Astrocyte of the hippocampus (primary cell): ENCODE measurements at places on chromosomes 4 and X.

DNA sequence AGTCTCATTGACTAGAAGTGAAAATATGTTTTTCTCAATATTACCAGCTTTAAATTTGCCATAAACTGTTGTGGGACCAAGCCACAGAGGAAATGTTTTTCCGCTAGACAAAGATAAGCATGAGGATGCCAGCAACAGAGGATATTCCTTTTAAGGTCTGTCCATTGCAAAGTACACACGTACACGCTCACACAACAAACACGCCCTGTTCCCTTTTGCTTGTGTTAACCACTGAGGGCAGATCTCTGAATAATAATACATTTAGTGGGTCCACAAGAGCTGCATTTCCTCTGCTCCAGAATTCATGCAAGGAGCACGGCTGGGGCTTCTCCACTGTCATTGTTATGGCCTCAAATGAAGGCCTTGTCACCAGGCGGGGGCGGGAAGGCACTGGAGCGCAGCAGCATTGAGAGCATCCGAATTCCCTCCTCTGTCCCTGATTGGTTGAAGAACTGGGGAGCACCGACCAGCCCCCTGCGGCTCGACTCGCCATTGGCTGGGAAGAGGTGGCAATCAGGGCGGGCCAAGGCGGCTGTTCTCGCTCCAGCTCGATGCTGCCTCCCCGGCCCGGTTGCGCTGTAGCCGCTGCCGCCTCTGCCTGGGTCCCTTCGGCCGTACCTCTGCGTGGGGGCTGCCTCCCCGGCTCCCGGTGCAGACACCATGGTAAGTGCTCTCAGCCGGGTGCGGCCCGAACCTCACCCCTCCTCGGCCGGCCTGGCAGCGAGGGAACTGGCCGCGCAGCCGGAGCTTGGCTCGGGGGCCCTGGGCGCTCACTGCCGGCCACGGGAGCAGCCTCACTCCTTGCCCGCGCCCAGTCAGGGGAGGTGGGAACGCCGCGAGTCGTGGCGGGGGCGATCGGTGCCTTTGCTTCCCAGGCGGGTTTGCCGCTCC, at the start of gene GUCY1B1:
TSS of gene GUCY1B1 (plus strand) at position 541 of the 891 bp plus-strand sequence. CDS start at position 661, 120 bp downstream.
- DNase-seq, result peak; percentile 97

- peak; percentile 54 for DNase-seq
These were observed 2.2 kb downstream of the SORCS2 start for GRCh38 chr4:7194251-7195140.

- DNase-seq, result no peak
These were observed 129.8 kb downstream of the GUCY2F start for GRCh38 chrX:109352066-109352588.

- no peak for DNase-seq
These were observed 175.2 kb upstream of the TET2 start for GRCh38 chr4:104971462-104971861.

DNA sequence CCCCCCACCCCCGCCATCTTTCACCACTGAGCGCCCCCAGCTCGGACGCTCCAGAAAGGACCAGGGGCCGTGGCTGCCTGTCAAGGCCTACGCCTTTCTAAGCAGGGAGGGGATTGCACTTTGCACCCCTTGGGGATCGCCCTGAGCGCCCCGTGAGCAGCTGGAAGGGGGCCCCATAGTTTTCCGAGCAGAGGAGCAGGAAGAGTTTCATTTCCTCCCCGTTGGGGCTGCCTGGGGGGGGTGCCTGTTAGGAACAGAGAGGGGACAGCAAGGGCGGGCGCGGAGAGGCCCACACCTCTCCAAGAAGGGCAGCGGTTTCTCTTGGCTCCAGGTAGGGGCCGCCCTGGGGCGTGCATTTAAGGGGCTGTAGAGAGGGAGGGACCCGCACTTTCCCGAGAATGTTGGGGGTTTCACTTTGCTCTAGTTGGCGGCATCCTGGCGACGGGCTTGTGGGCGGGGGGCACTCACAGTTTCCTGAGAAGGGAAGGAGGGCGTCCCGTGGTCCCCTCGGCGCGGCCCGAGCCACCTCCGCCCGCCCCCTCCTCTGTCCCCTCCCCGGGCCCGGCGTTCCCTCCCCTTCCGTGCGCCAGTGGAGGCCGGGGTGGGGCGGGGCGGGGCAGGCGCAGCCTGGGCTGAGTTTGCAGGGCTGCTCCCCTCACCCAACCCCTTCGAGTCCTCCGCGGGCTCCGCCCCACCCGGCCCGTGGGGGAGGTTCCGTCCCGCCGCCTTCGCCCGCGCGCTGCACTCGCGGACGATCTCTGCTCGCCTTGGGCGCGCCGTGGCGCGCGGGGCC, 82.3 kb upstream of the CD99 start:
- peak; percentile 92 for DNase-seq

- no peak for DNase-seq
These were observed 359.0 kb upstream of the ATOH1 start for GRCh38 chr4:93469560-93469959.

DNA sequence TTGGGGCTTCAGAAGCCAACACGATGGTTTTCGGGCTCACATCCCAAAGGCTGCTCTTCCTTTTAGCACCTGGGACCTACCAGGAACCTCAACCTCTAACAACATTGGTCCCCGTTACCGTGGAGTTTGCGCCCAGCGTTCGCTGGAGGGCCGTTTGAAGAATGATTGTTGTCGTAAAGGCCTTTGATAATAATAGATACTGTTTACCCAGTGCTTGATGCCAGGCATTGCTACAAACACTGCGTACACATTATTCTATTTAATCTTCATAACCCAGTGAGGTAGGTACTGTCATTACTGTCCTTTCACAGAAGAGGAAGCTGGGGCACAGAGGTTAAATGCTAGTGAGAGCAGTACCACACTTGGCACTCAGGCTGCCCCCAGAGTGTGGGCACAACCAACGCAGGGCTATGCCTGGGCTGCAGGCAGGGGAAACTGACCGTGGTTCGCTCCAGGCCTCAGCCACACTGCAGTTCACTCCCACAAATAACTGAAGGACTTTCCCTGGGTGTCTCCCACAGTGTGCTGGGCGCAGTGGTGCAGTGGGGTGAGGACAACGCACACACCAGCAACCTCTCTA, 1.0 kb upstream of the ACSL1 start:
- no peak for DNase-seq

- DNase-seq, result peak; percentile 23
These were observed 152.0 kb upstream of the FTHL17 start for GRCh38 chrX:31223817-31224216.

DNA sequence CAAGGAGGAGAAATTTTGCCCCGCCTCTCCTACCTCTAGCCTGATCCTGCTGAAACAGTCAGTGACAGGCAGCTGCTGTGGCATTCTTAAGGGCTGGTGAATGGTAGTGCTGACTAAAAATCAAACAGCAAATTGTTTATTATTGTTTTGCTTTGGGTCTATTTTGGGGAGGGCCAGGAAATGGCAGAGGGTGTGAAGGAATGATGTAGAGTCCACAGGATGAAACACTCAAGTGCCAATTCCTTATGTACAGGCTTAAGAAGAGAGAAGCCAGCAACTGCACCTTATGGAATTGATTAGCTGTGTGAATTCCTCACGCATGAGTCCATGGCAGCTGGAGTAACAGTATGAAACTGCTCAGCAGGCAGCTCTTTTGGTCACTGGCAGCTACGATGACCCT, 39.7 kb downstream of the VEGFC start:
- DNase-seq, result peak; percentile 64

- no peak for DNase-seq
These were observed 3.8 kb upstream of the NSG1 start for GRCh38 chr4:4383085-4383484.

- DNase-seq, result no peak
These were observed 18.4 kb upstream of the ANAPC4 start for GRCh38 chr4:25358515-25359275.

DNA sequence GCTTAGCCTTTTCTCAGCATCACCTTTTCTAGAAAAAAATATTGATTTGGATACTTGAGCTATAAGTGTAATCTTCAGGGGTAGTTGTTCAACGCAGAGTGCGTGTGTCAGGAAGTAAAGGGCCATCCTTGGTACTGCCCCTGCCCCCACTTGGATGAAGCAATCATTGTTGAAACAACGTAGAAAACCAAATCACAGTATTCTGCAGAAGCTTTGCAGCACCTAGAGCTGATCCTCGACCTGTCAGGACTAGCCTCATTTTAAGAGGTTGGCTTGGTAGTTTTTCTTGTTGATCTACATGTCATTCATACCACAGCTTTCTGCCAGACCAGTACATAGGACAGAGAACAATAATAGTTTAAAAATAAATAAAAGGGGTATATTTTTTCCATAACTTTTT, 65.3 kb upstream of the MYOZ2 start:
- DNase-seq, result no peak

DNA sequence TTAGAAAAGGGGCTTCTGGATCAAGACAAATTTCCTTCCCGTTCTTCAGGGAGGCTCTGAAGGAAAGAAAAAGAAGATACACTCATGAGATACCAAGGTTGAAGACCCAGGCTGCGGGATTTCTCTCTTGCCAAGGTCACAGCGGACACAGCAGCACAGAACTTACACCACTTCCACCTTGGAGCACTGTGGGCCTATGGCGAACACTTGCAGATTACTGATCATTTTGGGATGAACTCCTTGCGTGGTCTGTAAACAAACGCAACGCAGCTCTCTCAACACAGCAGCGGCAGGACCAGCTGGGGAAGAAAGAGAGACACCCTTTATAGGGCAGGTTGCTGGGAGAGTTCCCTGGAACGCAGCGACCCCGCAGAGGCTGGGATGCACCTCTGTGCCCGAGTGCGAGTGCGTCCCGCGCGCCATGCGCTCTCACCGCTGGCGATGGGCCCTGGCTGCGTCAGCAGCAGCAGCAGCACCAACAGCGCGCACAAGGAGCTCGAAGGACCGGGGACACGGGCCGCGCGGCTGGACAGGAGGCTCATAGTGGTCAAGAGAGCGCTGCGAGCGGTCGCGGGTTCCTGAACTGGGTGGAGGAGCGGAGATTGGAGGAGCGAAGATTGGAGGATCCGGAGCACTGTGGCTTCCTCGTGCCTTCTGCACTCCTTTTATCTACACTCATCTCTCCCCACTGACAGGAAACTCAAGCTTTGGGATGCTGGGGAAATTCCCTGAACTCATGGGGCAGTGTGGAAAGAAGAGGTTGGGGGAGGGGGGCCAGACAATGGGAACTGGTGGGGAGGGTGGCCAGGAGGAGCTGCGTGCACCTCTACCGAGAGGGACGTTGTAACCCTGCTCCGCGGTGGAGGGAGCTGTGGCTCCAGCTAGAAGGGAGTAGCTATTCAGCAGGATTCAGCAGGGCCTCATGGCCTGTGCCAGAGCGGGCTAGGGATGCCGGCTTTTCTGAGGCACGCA, at the start of gene CXCL5:
TSS of gene CXCL5 (minus strand) at position 638 of the 972 bp plus-strand sequence. CDS start at position 542, 96 bp downstream.
- DNase-seq, result peak; percentile 67

GRCh38 chrX:30308263-30309138, 689 bp downstream of the NR0B1 start:
- DNase-seq, result peak; percentile 30

DNA sequence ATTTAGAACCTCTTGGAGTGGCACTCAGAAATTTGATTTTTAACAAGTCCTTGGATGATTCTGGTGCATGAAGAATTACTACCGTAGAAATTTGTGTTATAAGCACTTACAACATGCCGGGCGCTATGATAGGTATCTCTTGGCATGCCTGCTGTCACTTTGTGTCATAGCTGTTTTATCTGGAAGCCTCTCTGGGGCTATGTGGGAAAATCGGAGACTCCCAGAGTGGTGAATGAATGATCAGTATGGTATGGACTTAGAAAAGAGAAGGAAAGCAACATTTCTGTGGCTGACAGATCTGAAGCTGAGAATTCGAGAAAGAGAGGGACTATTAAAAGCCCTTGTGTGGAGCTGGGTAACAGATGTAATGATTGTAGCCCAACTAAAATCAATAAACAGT, 177.4 kb upstream of the MAMLD1 start:
- DNase-seq, result no peak

DNA sequence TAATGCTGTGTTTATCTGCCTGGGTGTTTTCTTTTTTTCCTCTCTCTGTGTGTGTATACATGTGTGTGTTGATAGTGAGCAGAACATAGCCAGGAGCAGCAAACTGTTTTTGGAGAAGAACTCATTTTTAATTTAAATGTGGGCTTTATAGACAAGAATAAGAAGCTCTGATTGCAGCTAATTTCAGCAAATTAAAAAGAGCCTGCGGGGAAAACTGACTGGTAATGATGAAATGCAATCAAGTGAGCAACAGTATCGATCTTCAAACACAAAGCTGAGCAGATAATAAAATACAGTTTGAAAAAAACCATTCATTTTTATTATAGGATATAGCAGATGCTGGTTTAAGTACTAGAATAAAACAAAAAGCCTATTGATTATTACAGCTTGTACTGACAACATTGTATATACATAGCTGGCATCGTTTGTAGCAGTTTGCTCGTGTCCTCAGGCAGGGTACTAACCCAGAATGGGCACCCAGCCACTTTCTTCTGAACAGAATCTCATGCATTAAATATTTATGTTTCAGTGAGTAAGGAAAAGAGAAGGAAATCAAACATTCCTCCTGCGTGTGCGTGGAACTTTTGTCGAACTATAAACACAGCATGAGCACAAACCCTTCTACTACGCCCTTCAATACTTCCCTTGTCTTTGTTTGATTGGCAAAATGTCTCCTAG, 73.5 kb upstream of the ZFP42 start:
- DNase-seq, result no peak

DNA sequence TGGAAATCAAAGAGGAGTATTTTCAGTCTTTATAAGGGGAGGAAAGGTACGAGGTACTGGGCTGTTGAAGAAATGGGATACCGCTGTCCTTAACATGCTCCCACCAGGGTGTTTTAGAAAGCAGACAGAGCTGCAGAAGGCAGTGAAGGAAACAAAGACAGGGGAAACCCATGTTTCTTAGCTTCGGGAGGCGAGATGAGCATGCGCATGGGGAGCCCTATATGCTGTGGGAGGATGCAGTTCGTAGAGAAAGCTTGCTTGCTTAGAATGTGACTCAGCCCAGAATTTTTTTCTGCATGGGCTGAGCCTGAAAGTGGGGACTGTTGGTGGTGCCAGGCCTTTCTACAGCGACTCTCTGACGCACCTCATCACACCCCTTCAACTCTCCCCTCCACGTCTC, 28.8 kb upstream of the SCOC start:
- peak; percentile 56 for DNase-seq

- DNase-seq, result no peak
These were observed 4.7 kb downstream of the STOX2 start for GRCh38 chr4:183909801-183910200.

- DNase-seq, result peak; percentile 57
These were observed 32.1 kb downstream of the NUDT6 start for GRCh38 chr4:122890147-122890795.

GRCh38 chrX:7263330-7263729, 115.4 kb upstream of the PUDP start:
- no peak for DNase-seq

GRCh38 chr4:76896614-76897535, 1.1 kb downstream of the SOWAHB start:
- DNase-seq, result peak; percentile 63

DNA sequence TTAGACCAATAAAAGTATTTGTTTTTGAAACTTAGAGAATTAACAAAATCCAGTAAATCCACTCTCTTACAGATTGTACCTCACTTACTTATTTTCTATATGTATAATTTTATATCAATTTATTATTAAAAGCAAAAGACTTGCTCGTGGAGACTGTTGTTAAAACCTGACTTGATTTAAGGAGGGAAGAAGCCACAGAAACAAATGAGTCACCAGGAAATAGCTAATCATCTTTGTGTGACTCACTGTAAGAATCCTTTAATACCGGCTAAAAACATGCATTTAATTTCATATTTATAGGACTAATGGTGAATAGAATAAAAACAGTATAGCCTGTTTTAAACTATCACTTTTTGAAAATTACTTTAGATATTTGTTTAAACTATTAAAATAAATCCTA, 29.9 kb upstream of the UBE2NL start:
- DNase-seq, result no peak
